ENCODE measurements at places on chromosomes 4 and X. TPM values are rescaled to one million over a fixed set of nuclear protein-coding genes. Genes with fewer than 3 reads are reported as not detected.

- no peak for DNase-seq
Observed at GRCh38 chrX:23727206-23727605, 15.9 kb downstream of the ACOT9 start.

- no peak for DNase-seq
Observed at GRCh38 chr4:17535906-17536305, 20.9 kb downstream of the CLRN2 start.

GRCh38 chr4:47221721-47222120, 190.4 kb downstream of the GABRB1 start:
- no peak for DNase-seq

- no peak for DNase-seq
Observed at GRCh38 chrX:144214651-144215050, 330.8 kb downstream of the UBE2NL start.

DNA sequence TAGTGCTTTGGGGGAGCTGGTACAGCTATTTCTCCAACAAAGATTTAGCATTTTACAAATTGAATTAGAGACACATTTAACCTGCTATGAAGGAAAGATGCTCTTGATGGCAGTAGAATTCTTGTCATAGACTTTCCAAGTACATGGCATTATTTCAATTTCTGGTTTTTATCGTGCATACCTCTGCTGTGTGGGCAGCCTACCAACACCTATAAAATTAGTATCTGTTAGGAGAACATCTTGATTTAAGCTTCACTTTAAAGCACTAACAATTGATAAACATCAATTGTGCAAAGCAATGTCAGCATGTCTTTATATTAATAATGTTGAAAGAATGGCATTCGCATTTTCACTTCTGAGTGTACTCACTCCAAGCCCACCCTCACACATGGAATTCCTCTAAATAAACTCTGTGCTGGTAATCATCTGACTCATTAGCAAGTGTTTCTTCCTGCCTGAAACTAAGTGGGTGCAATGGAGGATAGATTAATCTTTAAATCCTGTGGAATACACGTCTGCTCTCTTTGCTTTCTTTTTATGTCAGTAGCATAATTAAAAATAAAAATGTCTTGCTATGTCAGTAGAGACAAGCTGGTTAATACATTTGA, 279.8 kb upstream of the MAGEB18 start:
- peak; percentile 8 for DNase-seq

DNA sequence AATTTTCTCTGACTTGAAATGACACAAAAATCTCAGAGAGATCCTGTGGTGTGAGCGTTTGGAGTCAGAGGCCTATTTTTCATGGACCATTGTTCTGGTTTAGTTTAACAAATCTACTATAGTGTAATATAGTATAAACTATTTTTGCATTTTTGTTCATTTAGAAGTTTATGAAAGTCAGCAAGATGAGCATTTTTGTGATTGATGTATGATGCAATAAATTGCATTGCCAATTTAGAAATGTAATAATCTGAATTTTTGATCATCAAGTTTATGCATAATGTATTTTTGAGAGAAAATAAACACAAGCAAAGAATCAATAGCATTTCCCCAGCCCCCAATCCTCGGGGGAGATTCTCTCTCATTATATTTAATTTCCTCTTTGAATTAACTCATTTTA, 519.5 kb upstream of the FTHL17 start:
- no peak for DNase-seq

GRCh38 chr4:42878863-42879262, 13.7 kb upstream of the GRXCR1 start:
- no peak for DNase-seq

DNA sequence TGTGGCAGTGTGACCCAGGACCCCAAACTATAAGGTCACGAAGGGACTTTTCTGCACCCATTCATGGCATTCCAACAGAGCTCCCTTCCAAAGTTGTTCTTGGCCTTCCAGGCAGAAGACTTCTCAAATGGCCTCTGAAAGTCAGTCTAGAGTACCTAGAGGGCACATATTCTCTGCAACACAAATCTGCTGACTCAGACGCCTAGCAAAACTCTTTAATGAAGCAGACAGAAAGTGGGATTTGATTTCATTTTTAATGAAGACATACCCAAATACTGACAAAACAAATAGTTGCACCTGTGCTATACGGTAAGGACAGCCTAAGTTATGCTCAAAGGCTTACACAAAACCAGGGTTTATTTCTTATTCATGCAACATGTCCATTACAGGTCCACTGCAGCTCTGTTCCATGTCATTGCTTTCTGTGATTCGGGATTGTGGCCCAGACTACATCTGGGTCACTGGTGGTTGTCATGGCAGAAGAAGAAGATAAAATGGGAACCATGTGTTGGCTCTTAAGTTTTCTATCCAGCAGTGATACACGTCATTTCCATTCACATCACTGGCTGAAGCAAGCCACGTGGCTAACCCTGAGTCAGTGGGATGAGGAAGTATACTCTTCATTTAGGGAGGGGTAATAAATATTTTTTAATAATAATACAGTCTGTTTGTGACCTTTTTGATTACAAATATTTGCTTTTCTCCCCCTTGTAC, 57.7 kb downstream of the NAT8L start:
- DNase-seq, result no peak

The IL13RA2 gene
- 1.5 TPM for total RNA-seq

DNA sequence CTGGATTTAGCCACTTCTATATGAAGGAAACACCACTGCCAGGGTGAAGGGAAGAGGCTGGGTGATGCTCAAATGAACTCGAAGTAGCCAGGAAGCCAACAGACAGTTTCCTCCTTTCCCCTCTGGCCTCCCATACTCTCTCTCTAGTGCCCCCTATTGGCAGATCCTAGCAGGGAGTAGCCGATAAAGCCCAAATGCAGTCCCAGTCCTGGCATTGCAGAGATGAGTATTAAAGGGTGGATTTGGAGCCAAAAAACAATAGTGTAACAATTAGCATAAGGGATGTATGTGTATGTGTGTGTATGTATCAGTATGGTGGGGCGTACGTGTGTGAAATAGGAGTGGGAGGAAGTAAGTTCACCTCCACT, 213.8 kb upstream of the LDB2 start:
- no peak for DNase-seq

The CLRN2 gene
- not detected for total RNA-seq

DNA sequence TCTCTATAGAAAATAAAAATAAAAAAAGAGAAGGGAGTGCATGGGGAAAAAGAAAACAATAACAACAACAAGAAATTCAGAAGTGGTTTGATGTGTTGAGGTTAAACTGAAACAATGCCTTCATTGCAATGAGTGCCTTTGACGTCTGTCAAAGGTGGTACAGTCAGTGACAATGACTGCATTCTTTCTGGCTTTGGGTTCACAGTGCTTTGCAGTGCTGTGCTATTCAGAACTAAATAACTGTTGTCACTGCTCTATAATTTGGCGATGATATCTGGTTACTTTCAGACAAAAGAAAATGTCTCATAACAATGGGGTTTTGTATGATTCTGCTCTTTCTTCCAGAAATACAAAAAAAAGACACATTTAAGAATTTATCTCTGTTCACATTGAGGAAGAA, 488.6 kb upstream of the MAGEB2 start:
- no peak for DNase-seq

The SAGE1 gene
- not detected for total RNA-seq

The QRFPR gene
- not detected for total RNA-seq

The CCKAR gene
- not detected for total RNA-seq

- DNase-seq, result no peak
Observed at GRCh38 chr4:62470421-62470983, 1270.4 kb downstream of the ADGRL3 start.

GRCh38 chrX:139851730-139852129, 81.1 kb downstream of the ATP11C start:
- no peak for DNase-seq

DNA sequence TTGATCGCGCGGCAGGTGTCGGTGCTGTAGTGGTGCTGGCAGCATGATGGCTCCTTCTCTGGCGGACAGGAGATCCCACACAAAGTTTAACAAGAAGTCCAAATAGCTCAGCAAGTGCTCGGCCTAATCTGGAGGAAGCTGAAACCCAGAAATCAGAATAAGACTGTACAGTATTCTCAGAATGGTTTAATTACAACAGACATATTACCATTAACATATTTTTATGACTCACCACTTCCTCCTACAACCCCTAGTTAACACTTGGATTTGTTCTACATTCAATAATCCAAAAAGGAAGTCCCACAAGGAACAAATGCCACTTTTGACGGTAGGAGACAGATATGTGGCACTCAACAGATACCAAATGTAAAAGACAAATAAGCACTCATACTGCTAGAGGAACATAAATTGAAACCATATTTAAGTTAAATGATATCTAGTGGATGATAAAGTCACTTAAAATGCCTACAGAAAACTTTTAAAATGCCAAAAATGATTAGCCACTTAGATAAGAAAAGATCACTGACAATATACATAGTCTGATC, 91.2 kb downstream of the HUWE1 start:
- DNase-seq, result no peak

The DKK2 gene
- total RNA-seq, result not detected

The MAGEB10 gene
- not detected for total RNA-seq

DNA sequence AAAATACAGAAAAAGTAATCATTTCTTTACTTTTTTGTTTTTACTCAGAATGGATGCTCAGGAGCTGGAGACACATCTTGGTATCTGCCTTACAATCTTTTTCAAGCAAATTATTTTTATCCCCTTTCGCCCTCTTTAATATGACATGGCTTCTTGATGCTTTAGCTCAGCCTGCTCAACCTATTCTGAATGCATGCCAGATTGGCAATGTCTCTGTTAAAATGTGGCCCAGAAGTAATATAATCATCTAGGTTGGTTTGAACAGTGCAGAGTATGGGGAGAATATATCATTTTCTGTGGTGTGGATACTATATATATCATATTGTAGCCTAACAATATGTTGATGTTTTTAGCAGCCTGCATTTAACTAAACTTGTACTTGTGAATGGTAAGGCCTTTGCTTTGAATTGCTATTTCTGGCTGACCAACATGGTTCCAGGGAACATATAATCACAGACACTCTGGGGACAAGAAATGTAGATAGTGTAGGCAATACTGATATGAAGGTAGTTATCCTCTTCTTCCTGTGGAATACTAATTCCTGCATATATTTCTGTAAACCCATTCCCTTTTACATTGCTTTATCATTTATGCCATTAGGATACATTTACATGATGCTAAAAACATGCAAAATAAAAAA, 282.7 kb downstream of the PPP3CA start:
- DNase-seq, result peak; percentile 81

DNA sequence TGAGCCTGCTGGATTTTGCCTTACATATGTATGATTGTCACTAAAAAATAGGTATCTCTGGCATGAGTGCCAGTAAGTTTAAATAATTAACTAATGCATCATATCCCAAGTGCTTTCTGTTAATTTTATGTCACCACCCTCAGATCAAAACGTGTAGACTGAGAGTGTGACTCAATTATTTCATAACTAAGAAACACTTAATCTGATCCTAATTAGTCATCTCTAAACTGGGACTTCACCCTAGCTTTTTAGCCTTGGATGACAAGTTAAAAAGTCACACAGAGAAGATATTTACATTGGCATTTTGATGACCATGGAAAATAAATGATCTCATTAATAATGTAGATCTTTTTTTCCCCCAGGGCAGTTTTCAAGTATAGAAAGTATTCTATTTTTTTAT, 23.1 kb upstream of the SLC6A14 start:
- DNase-seq, result no peak

GRCh38 chrX:9582956-9583355, 118.1 kb downstream of the TBL1X start:
- DNase-seq, result no peak

- DNase-seq, result no peak
Observed at GRCh38 chr4:2168469-2169319, 73.2 kb downstream of the HAUS3 start.

The DDIT4L gene
- 0.27 TPM for total RNA-seq

DNA sequence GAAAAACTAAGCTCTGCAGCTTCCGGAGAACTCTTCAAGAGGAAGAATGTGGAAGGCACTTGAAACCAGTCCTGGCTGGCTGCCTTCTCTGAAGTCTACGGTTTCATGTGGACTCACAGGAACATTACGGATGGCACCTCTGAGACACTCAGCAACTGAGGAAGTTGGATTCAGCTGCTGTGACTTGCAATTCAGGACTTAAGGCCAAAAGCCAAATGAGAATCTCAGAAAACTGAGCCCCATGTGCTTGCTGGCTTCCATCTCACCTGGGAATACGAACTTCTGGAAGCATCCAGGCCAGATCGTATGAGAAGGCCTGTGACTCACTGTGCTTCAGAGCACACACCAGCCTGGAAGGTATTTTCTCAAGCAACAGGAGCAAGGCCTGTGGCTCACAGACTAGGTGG, 107.8 kb upstream of the GPC4 start:
- DNase-seq, result no peak

Data from G401 (cell line).